ENCODE measurements at places on chromosomes 7 and 10. TPM values are rescaled to one million over a fixed set of nuclear protein-coding genes. Genes with fewer than 3 reads are reported as not detected.

CFAP43 gene
- total RNA-seq, result not detected

FRMPD2 gene
- 0.38 TPM for total RNA-seq

LLCFC1 gene
- total RNA-seq, result not detected

ELOVL3 gene
- total RNA-seq, result not detected

ZNF727 gene
- total RNA-seq, result 3.1 TPM

- DNase-seq, result no peak
Observed at GRCh38 chr10:106158241-106158640, 1006.3 kb downstream of the SORCS1 start.

- no peak for DNase-seq
Observed at GRCh38 chr10:109934958-109935793, 11.9 kb upstream of the XPNPEP1 start.

GRCh38 chr10:75110006-75110632 is 1.3 kb upstream of the SAMD8 start:
- DNase-seq, result no peak

- DNase-seq, result no peak
Observed at GRCh38 chr7:4079366-4079765, 602.7 kb upstream of the FOXK1 start.

- DNase-seq, result no peak
Observed at GRCh38 chr7:34451923-34452322, 206.1 kb upstream of the NPSR1 start.

DNA sequence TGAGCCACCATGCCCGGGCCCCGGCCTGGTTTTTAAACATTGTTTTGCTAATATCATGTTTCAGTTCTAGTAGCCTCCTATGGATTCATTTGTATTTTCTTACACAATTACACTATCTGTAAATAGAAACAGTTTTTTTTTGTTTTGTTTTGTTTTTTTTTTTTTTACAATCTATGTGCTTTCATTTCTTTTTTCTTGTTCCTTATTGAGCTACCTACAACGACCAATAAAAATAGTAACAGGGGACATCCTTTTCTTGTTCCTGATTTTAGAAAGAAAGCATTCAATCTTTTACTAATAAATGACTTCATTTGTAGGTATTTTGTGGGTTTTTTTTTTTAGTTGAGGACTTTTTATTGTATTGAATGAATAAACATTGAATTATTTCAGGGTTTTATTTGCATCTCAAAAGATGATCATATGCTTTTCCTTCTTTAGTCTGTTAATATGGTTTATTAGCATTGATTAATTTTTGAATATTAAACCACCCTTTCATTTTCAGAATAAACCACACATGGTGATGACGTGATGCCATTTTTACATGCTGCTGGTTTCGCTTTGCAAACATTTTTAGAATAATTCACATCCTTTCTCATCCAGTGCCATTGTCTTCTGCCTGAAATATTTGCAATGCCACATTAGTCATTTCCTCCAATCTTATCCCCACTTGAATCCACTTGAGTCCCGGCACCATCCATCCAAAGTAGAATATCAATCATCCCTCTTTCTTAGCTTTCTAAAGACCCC is 18.1 kb upstream of the AKR1E2 start:
- no peak for DNase-seq

Data from left ventricle myocardium inferior (tissue), 1 donor.